ENCODE measurements at places on chromosomes 1 and 21. TPM values are rescaled to one million over a fixed set of nuclear protein-coding genes. Genes with fewer than 3 reads are reported as not detected.
A peak's percentile ranks its signal among the peaks of the same experiment; 100 is the strongest.

STIL gene
- total RNA-seq, result 41.1 TPM

CELA3B gene
- total RNA-seq, result 3.1 TPM

PLPPR4 gene
- total RNA-seq, result not detected

HES5 gene
- not detected for total RNA-seq

VANGL2 gene
- 3.4 TPM for total RNA-seq

RPTN gene
- not detected for total RNA-seq

DNA sequence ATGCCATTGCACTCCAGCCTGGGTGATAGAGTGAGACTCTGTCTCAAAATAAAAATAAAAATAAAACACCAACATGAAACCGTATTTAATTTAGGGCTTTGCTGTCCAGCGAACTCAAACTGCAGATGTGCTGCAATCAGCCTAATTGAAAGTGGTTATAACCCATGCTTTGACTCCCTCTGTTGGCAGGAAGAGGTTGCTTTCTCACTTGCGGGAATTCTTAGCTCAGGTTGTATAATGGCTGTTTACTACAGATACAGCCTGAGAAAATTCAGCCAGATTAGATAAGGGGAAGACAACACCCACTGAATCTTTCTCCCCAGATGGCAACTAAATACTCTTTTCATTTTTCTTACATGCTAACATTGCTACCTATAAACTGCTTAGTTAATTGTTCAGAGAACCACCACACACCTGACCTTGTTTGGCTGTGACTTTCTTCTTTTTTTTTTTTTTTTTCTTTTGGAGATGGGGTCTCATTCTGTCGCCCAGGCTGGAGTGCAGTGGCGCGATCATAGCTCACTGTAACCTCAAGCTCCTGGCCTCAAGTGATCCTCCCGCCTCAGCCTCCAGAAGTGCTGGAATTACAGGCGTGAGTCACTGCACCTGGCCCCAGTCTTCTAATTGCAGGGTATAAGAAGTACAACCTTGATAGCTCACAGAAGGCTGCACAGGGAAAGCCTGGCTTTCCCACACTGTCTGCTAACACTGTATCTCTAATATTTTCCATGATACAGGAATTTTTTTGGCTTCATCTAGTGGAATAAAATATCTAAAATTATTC, 34.6 kb downstream of the DNTTIP2 start:
- peak; percentile 65 for DNase-seq

DNA sequence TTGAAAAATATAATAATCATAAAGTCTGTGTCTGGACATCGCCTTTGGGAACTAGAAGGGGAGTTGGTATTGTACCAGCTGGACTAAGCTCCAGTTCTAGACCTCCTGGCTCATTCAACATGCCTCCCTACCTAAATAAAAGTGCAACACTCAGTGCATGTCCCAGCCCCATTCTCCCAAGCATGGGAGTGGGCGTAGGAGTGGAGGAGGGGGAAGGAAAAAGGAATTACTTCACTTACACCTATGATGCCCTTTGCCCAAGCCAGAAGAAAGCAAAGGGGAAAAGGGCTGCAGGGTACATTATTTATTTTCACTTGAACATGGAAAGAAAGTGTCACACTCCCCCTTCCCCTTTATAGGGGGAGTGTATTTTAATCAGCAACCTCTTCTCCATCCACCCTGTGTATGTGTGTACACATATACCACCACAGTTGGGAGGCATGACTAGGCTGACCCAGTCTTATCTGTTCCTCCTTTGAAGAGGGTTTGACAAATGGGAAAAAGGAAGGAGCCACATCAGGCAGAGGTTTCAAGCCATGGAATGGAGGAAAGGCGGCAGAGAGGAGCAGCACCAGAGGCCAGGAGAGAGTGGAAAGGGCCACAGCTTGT, 3.2 kb downstream of the NIT1 start:
- DNase-seq, result no peak

- DNase-seq, result no peak
These were observed 35.7 kb downstream of the PTGFR start for GRCh38 chr1:78526496-78526895.

DNA sequence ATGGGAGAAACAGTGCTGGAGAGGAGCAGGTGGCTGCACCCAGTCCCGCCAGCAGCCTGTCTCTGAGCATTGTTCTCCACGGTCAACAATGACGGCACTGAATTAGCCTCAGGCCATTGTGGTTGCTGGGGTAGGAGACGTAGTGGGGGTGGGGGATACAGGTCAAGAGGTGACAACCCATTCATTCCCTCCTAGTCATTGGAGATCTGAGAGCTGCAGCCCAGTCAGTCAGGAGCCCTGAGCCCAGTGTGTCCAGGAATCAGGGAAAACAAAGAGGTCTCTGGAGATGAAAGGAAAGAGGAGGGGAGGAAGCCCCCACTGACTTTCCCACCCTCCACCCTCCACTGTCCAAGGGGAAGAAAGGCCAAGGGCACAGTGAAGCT, 15.3 kb downstream of the SMIM12 start:
- DNase-seq, result peak; percentile 64

GRCh38 chr21:21973806-21974205, 975.6 kb downstream of the NCAM2 start:
- no peak for DNase-seq

All from K562 (cell line).